ENCODE measurements at places on chromosomes 4 and X.

- DNase-seq: no peak
Measured at GRCh38 chr4:139654516-139654915, 11.1 kb upstream of the MGST2 start.

GRCh38 chrX:46754586-46755061 lies 4.3 kb downstream of the SLC9A7 start:
- DNase-seq: no peak

GRCh38 chrX:138723301-138723700 lies 11.8 kb upstream of the FGF13 start:
- no peak for DNase-seq

DNA sequence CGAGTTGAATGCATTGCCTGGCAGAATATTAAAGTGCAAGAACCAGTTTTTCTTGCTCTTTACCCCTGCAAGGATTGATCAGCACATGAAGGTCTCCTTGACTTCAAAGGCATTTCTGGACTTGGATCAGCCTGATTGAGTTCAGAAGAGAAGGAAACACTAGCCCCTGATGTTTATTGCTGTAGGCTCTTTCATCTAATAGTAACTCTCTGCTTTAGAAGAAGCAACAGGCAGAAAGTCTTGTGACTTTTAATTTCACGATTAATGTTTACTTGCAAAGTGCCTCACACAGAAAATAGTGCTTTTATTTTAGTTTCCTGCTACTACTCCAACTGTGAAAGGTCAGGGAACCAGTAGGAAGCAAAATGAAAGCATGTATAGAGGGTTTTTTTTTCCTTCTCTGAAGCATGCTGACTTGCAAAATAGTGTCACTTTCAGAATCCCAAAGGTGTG lies 69.1 kb downstream of the PCDH7 start:
- DNase-seq: no peak

DNA sequence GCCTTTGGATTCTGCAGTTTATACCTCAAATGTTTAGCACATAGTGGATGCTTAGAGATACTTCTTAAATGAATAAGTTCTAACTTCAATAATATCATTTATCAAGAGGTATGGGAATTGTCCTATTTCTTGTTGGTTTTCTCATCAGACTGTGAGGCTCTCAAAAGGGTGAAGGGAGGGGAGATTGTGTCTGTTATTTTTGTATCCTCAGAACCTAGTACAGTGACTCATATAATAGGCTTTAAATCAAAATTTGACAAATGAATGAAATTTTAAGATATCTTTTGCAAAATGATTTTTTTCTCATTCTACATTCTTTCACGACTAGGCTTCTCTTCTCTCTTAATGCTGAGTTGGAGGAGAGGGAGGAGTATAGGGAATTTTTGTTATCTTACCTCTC lies 89.5 kb downstream of the KDR start:
- DNase-seq: no peak
